ENCODE measurements at places on chromosomes 3 and 15. TPM values are rescaled to one million over a fixed set of nuclear protein-coding genes. Genes with fewer than 3 reads are reported as not detected.
A peak's percentile ranks its signal among the peaks of the same experiment; 100 is the strongest.

ANKRD34C gene
- not detected for total RNA-seq

GATM gene
- total RNA-seq = 10.1 TPM

FEZF2 gene
- total RNA-seq = not detected

RIOX2 gene
- total RNA-seq = 11.0 TPM

- no peak overlapping the region for H3K4me3 ChIP-seq
- no peak overlapping the region for H3K27ac ChIP-seq
- no peak for DNase-seq
- H3K27me3 ChIP-seq = no peaks in the 10 kb centered on the region
- H3K36me3 ChIP-seq = peaks cover 11% of the 10 kb centered on the region
- H3K4me1 ChIP-seq = peaks cover 32% of the 10 kb centered on the region
Observed at GRCh38 chr3:142852009-142852408, 36.9 kb downstream of the PCOLCE2 start.

GRCh38 chr3:56621681-56622080, 61.4 kb downstream of the TASOR start:
- H3K4me1 ChIP-seq = 0 out of 2 replicates have a peak, but pooled peaks cover 1% of the 10 kb centered on the region
- no peak overlapping the region for H3K27ac ChIP-seq

GRCh38 chr3:174536319-174536718, 322.8 kb upstream of the NAALADL2 start:
- H3K36me3 ChIP-seq = no peaks in the 10 kb centered on the region
- no peaks in the 10 kb centered on the region for H3K27me3 ChIP-seq
- H3K27ac ChIP-seq = no peak overlapping the region
- peaks cover 75% of the 10 kb centered on the region for H3K4me1 ChIP-seq

- DNase-seq = no peak
- H3K4me3 ChIP-seq = no peak overlapping the region
- peaks cover 52% of the 10 kb centered on the region for H3K36me3 ChIP-seq
- H3K27ac ChIP-seq = no peak overlapping the region
- peaks cover 9% of the 10 kb centered on the region for H3K27me3 ChIP-seq
Observed at GRCh38 chr3:260898-261297, 64.3 kb downstream of the CHL1 start.

DNA sequence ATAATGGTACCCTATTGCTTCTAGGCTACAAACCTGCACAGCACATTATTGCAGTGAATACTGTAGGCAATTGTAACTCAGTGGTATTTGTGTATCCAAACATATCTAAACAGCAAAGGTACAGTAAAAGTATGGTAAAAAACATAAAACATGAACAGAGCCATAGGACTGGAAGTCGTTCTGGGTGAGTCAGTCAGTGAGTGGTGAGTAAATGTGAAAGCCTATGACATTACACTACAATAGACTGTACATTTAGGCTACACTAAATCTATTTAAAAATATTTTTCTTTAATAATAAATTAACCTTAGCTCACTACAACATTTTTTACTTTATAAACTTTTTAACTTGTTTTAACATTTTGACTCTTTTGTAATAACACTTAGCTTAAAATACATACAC, 21.3 kb downstream of the RAB6B start:
- no peak overlapping the region for H3K27ac ChIP-seq
- H3K4me1 ChIP-seq = peaks cover 9% of the 10 kb centered on the region
- no peak overlapping the region for H3K4me3 ChIP-seq

GRCh38 chr15:48392356-48392755, 61.1 kb downstream of the DUT start:
- DNase-seq = no peak
- H3K36me3 ChIP-seq = no peaks in the 10 kb centered on the region
- 0 out of 2 replicates have a peak overlapping the region, but pooled peaks have one; percentile 47 for H3K27ac ChIP-seq
- H3K27me3 ChIP-seq = no peaks in the 10 kb centered on the region
- H3K4me1 ChIP-seq = 0 out of 2 replicates have a peak, but pooled peaks cover 3% of the 10 kb centered on the region

DNA sequence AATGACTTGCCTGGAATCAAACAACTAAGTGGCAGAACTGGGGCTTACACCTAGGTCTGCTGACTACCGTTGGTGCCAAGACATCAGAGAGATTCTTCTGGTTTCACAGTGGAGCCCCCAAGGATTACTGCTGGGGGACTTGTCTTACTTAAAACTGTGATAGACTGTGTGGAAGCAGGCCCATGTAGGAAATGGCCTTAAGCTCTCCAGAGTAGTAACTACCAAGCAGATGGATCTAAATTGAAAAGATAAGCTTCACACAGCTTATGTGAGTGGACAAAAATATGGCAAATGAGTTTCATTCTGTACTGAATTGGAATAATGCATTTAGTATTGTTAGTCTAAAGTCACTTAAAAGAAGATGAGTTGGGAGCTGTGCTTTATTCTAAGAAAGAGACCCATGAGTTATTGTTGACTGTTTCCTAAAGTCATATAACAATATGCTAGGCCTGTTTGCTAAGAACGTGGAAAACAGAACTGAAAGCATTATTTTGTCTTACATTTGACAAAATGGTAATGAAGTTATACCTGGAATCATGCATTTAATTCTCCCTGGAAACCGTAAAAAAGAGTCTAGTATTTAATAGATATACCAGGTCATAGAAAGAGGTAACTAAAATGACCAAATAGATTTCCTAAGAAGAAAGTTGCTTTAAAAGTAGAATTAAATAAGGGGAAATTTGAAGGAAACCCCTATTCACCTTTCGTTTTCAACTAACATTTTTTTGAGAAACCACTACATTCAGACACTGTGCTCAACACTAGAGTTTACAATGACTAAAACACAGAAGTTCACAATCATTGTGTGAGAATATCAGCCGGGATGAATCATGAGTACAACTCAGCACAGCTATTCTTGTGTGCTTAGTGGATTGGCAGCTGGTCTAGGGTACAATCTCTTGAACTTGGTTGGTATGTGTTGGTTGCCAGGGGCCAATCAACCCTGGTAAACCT, 13.0 kb upstream of the MAPK6 start:
- no peaks in the 10 kb centered on the region for H3K36me3 ChIP-seq
- no peaks in the 10 kb centered on the region for H3K27me3 ChIP-seq
- H3K4me1 ChIP-seq = peaks cover 2% of the 10 kb centered on the region
- H3K4me3 ChIP-seq = no peak overlapping the region

DNA sequence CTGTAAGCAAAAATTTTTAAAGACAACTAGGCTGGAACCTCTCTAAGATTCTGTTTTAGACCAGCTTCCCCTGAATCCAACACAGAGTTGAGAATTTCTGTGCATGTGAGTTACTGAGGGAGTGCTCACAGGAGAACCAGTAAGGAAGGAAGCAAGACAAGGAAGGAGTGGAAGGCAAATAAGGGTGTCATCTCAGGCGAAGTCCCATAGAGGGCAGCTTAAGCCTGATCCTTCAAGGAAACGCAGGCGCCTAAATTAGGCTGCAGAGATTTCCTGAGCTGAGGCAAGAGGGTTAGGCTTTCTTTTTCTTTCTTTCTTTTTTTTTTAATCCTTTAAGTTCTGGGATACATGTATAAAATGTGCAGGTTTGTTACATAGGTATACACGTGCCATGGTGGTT, 36.2 kb upstream of the COL6A6 start:
- no peaks in the 10 kb centered on the region for H3K27me3 ChIP-seq
- H3K4me3 ChIP-seq = no peak overlapping the region
- no peak overlapping the region for H3K27ac ChIP-seq

DNA sequence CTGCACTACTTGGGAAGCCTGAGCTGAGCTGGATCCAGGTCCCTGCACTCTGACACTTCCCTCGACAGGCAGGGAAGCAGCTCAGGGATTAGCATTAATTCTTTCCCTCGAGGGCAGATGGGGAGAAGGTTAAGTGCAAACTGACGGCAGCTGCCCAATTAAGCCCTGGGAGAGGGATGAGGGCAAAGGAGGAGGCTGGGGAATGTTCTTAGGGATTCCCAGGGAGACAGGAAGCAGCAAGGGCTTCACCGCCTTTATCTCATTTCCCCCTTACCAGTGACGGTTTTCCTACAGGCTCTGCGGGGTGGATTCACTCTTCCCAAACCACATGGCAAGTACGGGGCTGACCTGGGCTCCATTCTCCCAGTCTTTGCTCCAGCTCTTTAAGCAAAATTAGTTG, 519.0 kb upstream of the PROK2 start:
- H3K27ac ChIP-seq = no peak overlapping the region
- H3K27me3 ChIP-seq = peaks cover 5% of the 10 kb centered on the region
- H3K4me3 ChIP-seq = no peak overlapping the region
- DNase-seq = no peak

DNA sequence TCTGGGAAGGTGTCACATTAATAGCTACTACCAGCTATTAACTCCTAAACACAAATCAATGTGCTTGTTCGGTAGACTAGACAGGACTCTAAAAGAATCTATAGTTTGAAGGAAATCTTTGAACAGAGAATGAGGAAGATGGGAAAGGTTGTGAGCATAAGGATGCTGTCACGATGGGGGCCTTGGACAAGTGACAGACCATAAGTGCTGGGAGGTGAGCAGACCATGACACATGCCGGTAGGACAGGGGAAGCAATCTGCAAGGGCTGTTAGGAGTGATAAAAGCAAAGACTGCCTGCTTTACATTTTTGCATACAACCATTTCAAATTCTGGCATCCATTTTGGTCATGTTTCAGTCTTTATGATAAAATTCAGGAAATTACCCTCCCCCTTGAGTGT, 645.8 kb downstream of the ROBO2 start:
- H3K27me3 ChIP-seq = no peaks in the 10 kb centered on the region
- H3K4me3 ChIP-seq = no peak overlapping the region
- peak overlapping the region; percentile 50 for H3K27ac ChIP-seq
- H3K36me3 ChIP-seq = peaks cover 27% of the 10 kb centered on the region
- no peak for DNase-seq

DNA sequence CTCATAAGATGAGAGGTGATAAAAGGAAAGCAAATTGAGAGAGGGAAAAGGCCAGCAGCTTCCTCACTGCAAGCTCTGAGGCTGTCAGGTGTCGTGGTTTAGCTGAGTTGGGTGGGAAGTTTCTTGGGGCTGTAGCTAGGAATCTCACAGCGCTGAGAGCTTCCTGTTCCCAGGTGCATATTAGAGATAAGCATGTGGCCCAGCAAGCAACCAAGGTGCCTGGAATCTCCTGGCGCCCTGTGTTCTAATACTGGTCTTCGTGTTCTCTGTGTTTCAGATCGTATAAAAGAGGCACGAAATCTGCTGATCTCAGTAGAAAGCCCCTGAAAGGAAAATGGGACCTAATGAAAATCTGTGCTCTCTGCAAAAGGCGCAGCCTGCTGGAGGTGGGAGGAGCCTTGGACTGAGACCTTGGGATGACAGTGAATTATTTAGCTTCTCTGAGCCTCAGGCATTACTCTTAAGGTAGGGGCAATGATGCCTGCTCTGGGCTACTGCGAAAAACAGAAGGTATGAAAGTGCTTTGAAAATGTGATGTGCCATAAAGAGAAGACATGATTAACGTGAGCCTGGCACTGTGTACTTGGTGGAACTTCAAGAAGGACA, 499.9 kb downstream of the TBL1XR1 start:
- H3K4me1 ChIP-seq = peaks cover 14% of the 10 kb centered on the region
- no peak overlapping the region for H3K4me3 ChIP-seq

GRCh38 chr15:70432924-70433495, 330.3 kb downstream of the UACA start:
- DNase-seq = no peak
- no peak overlapping the region for H3K4me3 ChIP-seq
- H3K27me3 ChIP-seq = no peaks in the 10 kb centered on the region
- H3K4me1 ChIP-seq = peaks cover 28% of the 10 kb centered on the region
- peaks cover 17% of the 10 kb centered on the region for H3K36me3 ChIP-seq

GRCh38 chr15:45732662-45733061, 97.8 kb downstream of the SQOR start:
- no peak for DNase-seq
- H3K27me3 ChIP-seq = no peaks in the 10 kb centered on the region
- H3K4me3 ChIP-seq = no peak overlapping the region
- H3K27ac ChIP-seq = no peak overlapping the region
- H3K4me1 ChIP-seq = peaks cover 15% of the 10 kb centered on the region

GRCh38 chr3:42229942-42230688, 35.9 kb downstream of the CCK start:
- peaks cover 6% of the 10 kb centered on the region for H3K36me3 ChIP-seq
- peaks cover 2% of the 10 kb centered on the region for H3K27me3 ChIP-seq
- DNase-seq = no peak
- peaks cover 2% of the 10 kb centered on the region for H3K4me1 ChIP-seq
- no peak overlapping the region for H3K27ac ChIP-seq

GRCh38 chr3:188507244-188507720, 353.3 kb downstream of the LPP start:
- peaks cover 12% of the 10 kb centered on the region for H3K36me3 ChIP-seq
- no peak overlapping the region for H3K4me3 ChIP-seq
- no peak for DNase-seq
- no peaks in the 10 kb centered on the region for H3K27me3 ChIP-seq
- peak overlapping the region; percentile 25 for H3K27ac ChIP-seq

DNA sequence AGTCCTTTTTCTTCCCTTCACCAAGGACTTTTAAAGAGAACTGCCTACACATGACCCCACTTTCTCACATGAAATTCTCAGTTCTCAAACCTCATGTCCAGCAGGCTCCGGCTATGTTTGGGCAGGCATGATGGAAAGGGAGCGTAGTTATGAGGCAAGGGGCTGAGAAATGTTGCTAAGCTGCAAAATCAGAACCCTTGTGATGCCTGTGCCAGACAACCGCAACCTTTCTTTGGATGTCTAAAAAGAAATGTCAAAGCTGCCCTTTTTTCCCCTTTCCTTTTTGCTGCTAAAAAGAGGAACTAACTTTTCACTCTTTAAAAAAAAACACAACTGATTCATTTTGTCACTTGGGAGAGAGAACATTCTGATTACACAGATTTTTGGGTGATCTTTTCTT, 19.2 kb downstream of the GNB4 start:
- no peaks in the 10 kb centered on the region for H3K36me3 ChIP-seq
- H3K27ac ChIP-seq = peak overlapping the region; percentile 29
- no peak for DNase-seq
- no peaks in the 10 kb centered on the region for H3K27me3 ChIP-seq

DNA sequence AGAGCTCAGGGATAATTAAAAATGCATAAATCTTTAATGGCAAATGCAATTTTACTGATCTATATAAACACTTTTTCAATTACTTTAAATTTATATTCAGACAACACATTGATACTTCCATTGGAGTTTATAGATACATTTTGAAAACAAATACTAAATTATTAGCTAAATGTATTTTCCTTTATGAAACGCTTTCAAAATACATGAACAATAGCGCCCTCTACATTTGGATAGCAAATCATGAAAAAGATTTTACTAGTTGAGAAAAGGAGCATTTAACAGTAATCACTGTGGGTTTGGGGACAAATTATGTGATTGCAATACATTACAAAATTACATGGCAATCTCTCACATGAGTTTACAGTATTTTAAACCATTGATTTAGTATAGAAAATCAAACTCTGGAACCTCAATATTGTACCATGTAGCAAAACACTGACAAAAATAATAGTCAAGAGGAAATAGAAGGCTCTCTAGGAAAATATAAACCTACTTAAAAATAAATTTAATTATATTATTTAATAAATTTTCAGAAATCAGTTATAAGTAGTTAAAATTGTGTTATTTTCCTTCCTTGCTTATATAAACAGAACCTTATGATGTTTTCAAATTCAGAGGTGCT, 207.9 kb downstream of the ZIC1 start:
- no peaks in the 10 kb centered on the region for H3K27me3 ChIP-seq
- no peak overlapping the region for H3K27ac ChIP-seq
- H3K36me3 ChIP-seq = no peaks in the 10 kb centered on the region
- no peak overlapping the region for H3K4me3 ChIP-seq
- peaks cover 27% of the 10 kb centered on the region for H3K4me1 ChIP-seq
